ENCODE measurements at places on chromosomes 7 and 10.

DNA sequence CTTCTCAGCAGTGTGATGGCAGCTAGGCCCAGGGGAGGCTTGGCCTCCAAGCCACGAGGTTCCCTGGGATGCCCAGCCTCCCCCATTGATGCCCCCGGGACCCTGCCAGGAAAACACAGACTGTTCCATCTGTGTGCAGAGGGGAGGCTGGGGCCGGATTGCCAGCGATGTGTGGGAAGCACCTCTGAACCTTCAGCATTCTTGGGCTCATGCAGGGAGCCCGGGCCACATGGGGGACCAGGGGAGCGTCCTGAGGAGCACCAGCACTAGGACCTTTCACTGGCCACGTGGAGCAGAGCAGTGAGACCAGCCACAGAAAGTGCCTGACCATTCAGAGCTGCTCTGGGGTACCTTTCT, 2.6 kb downstream of the IMPDH1 start:
- no peak for DNase-seq

DNA sequence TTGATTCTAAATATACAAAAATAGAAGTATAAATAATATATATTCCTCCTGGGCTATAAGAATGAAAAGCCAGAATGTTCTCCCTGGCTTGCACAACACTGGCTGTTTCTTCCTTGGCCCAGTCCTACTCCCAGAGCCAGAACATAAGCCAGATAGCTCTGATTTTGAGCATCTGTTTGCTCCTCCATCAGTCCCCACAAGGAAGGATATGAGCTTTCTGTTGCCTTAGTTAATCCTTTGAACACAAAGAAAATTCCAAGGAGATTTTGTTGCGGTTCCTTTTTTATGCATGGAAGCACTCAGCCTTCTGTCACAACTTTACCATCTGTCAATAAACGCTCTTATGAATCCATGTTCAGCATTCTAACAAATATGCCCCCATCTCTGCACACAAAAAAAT, 361.8 kb downstream of the IPMK start:
- DNase-seq, result no peak

DNA sequence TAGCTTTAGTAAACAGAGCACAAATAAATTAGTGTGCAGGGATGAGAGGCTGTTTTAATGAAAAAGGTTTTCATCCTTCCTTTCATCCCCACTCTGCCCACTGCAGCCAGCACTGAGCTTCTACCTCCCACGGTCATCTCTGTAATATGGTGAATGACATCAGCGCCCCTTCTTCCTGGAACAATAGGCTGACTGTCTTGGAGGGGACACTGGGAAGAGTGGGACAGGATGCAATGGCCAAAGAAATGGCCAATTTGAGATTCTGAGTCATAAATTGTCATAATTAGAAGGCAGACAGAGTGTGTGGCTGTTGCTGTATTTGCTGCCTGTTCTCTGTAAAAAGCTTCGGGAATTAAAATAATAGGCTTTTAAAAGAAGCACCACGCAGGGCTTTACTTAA, 126.7 kb upstream of the CALN1 start:
- DNase-seq, result no peak

DNA sequence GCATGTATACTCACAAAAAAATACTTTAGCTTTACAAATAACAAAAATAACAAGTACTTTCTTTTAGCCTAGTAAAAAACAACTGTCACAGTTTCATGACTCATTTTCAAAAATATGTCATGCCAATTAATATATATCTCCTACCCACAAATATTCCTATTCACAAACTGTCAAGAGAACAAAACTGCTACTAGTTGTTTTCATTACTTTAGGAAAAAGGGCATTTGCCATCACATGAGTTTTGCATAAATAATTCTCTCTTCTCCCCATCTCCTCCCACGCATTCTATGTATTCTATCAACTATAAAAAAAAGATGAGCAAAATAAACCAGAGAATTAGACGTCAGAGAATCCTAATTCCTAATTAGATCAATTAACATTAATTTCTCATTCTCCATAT, 87.6 kb downstream of the PIP4K2A start:
- DNase-seq, result no peak

GRCh38 chr7:102193806-102194205, 92.9 kb upstream of the SH2B2 start:
- DNase-seq, result no peak

DNA sequence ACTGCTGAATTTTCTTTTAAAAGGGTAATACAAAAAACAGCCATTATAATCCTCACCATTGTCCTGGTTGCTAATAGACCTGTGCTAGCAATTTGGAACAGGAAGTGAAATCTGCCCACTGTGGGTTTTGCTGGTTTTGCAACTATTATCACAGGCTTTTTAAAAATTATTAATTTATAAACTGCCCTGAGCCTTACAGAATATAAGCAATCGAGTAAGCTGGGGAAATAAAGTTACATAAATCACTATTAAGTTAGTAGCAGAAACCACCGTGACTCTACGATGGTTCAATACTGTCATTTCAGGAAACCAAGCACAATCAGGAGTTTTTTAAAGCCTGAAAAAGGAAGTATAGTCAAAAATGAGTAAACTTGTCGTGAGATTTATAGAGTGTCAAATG, 62.3 kb downstream of the TMEM26 start:
- peak; percentile 49 for DNase-seq

GRCh38 chr7:26073041-26073440, 79.0 kb upstream of the NFE2L3 start:
- DNase-seq, result no peak

GRCh38 chr10:490891-491571, 198.4 kb downstream of the DIP2C start:
- no peak for DNase-seq

DNA sequence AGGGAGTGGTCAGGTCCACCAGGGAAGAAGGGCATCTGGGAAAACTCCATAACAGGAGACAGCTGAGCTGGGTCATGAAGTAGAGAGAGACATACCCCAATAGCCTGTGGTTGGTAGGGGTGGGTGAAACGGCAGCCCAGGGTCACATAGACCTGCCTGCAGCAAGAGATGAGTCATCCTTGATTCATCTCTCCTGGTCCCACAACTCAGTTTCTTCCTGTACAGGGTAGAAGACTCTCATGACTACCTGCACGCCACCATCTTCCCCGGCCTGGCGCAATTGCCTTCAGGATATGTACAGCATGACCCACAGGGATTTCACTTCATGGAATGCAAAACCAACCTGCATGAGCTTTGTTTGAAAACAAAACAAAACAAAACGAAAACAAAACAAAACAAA, 45.1 kb upstream of the ADAM12 start:
- no peak for DNase-seq

DNA sequence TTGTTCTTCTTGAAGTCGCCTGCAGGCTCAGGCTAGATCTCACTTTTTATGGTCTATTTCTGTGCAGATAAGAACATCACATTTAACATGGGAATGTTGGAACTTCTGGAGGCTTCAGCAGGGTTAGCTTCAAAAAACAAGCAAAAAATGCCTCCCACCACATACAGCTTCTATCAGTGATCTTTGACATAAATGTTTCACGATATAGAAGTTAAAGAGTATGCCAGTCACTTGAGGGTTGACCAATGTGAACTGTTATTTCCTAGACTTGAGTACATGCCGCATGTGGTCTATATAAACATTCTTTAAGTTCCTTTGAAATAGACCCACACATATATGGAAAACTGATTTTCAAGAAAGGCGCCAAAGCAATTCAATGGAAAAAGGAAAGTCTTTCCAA, 219.2 kb upstream of the KLF14 start:
- DNase-seq, result no peak

- DNase-seq, result peak; percentile 36
These were observed 7.7 kb downstream of the CCDC136 start for GRCh38 chr7:128799451-128799850.

GRCh38 chr7:122597277-122597676, 101.6 kb downstream of the RNF133 start:
- no peak for DNase-seq

- no peak for DNase-seq
These were observed 641.8 kb upstream of the SEMA3D start for GRCh38 chr7:85828614-85829013.

- no peak for DNase-seq
These were observed 43.1 kb upstream of the FOXK1 start for GRCh38 chr7:4638781-4639575.

DNA sequence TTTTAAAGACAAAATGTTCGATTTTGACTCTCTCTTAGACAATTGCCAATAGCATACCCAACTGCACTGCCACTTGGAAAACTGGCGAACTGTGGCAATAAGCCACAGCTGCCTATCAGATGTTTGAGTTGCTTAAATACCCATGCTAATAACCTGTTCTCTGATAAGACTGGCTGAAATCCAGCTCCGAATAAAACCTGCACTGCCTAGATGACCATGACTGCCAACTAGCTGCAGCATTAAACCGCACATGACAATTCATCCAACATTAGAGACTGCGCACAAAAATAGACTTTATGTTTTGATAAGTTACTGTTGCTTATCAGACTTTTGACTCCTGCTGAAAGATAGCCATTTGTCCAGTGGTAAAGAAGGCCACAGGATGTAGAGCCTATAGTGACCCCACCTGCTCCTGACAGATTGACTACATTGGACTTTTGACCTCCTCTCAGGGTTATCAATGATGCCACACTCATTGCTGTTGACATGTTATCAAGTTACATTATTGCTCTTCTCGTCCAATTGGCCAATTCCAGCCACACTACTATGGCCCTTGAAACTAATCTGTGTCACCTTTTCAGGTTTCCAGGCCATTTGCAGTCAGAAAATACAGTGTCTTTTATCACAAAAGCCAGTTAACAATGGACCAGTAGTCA, 299.0 kb downstream of the HGF start:
- no peak for DNase-seq

DNA sequence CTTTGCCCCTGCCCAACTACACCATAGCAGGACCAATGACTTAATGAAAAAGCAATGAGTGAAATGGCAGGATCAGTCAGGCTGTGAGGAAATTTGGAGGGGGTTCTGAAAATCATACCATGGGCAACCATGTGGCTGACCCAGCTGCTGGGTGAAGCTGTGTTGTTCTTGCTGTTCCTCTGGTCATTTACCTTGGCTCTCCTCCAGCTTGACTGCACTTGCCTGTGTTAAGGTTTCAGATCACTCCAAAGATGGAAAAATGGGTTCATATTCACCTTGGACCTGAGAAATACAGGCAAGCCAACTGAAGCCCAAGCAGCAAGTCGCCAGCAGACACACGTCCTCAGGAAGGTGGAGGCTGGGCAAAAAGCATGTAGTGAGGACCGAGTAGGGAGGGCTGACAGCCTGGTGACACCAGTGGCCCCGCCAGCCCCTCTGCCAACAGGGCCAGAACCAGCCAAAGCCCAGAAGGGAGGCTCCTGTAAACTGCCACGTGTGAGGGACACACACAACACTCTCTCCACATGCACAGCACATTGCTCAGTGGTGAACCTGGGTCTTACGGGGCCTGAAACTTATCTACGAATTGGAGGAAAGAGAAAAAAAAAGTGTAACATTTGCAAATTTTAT, 40.1 kb downstream of the PARP12 start:
- DNase-seq, result no peak

DNA sequence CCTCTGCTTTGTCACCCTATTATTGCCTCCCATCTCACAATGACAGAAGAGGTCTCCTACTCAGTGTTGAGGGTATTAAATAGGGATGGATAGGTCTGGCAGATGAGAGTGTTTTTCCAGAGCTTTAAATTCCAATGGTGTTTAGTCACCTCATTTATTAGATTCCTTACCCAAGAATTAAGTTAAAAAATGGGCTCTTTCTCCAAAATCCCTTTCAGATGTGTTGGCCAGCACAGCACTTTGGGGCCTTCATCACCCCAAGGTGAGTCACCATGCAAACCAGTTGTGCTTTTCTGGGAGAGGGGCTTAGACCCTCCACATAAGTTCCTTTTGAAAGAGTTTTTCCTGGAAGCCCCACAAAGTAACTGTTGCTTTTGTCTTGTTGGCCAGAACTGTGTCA, 78.4 kb downstream of the CYP26A1 start:
- no peak for DNase-seq

DNA sequence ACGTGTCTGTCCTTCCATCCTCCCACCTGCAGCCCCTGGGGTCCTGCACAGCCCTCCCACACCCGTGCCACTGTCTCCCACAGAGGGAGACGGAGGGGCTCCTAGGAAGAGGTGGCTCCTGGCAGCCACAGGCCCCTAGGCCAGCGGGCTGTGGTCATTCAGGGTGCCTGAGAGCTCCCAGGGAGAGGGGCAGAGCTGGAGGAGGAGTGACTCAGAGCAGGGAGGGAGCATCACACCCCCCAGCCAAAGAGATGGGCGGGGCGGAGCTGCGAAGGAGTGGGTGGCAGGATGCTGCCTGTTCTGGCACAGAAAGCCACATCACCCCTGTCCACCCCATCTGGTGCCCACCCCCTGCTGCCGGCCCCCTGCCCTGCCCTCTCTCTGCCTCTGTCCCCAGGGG, 50.5 kb downstream of the STK32C start:
- DNase-seq, result no peak

DNA sequence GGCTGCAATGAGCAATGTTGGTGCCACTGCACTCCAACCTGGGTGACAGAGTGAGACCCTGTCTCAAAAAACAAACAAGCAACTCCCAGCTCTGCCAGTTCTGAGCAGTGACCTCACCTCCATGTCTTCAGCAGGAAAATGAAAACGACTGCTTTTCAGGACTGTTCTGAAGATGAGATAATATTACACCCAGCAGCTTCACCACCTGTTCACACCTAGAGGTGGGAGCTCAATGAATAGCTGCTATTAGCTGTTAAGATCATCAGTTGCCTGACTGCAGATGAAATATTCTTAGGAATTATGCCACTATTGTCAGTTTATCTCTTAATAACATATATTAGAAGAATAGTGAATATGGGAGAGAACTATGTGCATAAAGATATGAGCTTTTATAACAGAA, 48.4 kb upstream of the CYTH3 start:
- no peak for DNase-seq

Measured in AML-193 (cell line).